ENCODE measurements at places on chromosomes 5 and 9.

GRCh38 chr5:17147617-17148016 is 69.8 kb upstream of the BASP1 start:
- DNase-seq, result no peak

- no peak for DNase-seq
Measured at GRCh38 chr5:10360686-10361085, 7.2 kb downstream of the MARCHF6 start.

DNA sequence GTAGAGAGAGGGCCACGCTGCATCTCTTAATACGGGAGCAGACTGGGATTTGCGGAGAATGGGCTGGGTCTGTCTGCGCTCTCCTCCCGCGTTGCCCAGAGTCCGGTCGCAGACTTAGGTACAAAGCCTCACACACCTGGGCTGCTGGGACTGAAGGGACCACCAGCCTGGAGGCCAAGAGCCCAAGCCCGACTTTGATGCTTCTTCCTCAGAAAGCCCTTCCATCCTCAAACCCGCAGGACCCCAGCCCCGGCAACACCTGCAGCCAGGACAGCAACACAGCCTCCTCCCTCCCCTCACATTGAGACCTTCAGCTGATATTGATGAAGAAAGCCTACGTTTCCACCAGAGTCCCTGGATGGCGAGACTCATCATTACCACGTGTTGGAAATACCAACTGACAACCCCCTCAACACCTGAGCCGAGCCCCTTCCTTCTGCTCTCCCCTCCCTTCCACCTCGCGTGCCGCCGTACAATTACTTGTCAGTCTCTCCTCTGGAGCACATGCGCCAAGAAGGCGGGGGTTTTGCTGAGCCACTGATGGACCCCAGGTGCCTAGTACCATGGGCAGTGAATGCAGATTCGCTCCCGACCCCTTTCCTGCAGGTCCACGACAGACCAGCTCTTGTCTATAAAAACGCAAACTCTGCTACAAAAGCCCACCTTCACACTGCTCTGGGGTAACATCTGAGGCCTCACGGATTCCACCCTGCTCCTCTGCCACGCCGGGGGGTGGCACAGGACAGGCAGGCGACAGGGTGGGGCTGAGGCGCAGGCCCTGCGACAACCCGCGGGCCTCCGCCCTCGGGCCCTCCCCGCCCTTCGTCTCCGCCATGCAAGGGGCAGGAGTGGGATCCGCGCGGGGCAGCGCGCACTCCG is 841 bp downstream of the ASB6 start:
- DNase-seq, result no peak

- DNase-seq, result no peak
Measured at GRCh38 chr5:14635656-14636055, 28.9 kb upstream of the OTULIN start.

- DNase-seq, result no peak
Measured at GRCh38 chr5:22896152-22896551, 43.0 kb upstream of the CDH12 start.

DNA sequence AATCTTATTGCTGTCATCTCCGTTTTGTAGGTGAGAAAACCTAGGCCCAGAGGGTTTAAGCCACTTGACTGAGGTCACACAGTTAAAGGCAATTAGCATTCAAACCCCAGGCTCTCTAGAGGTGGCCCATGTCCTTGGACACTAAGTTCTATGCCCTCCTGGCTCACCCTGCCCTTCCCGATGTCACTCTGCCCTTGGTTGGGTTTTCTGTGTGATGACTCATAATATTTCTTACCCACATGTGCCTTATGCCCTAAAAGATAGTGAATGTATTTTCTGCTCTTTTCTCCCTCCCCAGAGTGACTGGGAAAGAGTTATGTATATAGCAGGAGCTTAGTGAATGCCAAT is 174.5 kb upstream of the PITX1 start:
- no peak for DNase-seq

- DNase-seq, result no peak
Measured at GRCh38 chr5:123444016-123444415, 20.8 kb upstream of the CEP120 start.

DNA sequence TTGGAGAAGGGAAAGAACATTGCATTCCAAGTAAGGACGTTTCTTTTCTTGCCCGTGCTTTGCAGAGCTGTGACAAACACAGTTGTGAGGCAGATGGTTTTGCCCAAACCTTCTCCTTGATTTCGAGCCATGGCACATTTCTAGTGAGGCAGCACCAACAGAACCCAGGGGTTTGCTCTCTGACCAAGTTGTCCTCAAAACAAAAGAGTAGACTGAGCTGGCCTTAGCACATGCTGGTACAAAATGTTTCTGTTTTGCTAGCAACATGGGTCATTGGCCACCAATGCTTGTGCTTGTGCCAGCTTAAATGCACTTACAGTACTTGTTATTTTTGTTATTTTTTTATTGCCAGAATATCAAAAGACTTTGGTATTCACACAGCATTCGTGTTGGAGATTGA is 328.8 kb downstream of the GADD45G start:
- DNase-seq, result no peak

DNA sequence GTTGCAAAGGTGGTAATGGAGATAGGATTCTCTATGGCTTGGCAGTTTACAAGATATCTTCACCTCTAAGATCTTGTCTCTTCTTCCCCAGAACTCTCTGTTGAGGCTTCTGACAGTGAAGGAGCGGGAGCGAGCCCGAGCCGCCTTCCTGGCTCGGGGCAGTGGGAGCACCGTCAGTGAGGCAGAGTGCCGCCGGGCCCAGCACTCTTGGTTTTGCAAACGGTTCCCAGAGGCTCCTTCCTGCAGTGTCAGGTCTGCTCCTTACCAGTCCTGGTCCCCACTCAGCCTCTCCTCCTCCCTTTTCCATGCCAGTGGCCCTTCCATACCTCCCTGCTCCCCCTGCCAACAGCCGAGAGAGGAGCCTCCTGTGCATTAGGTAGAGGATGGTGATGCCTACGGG is 12.6 kb upstream of the DNAJB5 start:
- DNase-seq, result no peak

- DNase-seq, result no peak
Measured at GRCh38 chr9:125418404-125418803, 156.8 kb downstream of the GAPVD1 start.

DNA sequence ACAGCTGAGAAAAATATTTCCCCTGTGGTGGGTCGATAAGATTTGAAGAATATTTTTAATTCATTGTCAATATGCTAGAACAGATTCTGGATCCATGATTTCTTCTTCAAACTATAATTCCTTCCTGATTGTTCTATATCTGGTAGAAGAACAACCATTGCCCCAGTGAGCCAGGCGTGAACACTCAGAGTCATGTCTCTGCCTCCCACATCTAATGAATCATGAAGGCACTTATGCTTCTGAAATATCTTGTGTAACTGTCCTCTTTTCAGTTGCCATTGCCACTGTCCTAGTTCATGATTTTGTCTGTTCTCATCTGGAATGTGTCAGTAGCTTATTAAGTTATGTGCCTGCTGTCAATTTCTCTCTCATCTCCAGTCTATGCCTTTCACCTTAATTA is 40.0 kb downstream of the GABRG2 start:
- DNase-seq, result peak; percentile 12

DNA sequence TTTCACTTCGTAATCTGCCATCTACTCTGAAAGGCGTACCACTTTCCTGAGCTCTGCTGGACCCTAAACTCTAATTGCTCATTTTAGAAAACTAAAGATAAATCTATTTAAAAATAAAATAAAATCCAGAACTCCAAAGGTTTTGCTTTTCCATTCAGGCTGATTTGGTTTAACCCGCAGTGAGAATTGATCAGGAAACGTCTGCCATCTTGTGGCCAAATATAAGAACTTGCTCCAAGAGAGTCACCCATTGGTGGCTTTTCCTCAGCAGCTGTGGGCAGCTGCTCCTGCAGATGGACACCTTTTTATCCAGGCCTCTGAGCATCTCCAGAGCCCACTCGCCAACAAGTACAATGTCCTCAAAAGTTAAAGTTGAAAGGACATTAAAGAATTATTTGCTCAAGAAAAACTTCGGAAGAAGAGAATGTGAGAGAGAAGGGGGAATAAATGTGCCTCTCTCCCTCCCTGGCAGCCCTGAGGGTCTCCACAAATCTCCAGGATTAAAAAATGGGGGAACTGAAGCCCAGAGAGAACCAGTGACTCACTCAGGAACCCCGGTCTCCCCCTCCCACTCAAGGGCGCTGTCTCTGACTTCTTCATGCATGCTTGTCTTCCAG is 4.1 kb downstream of the SAXO1 start:
- peak; percentile 53 for DNase-seq

DNA sequence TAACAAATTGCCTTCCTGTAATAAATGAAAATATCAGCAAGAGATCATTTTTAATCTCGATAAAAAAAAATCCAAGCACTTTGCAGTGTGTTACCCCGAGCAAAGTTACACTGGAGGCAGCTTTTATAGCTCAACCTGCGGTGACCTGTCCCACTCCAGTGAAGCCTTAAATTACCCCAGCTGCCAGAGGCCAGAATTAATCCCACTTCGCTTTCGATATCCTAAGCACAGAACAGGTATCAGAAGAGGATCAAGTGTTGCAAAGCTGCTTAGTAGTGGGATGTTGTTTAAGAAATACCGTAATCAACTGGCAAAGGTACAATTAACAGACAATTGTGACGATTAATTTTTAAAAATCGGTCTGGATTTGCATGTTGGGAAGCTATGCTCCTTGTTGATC is 314.0 kb downstream of the AGTPBP1 start:
- DNase-seq, result no peak

DNA sequence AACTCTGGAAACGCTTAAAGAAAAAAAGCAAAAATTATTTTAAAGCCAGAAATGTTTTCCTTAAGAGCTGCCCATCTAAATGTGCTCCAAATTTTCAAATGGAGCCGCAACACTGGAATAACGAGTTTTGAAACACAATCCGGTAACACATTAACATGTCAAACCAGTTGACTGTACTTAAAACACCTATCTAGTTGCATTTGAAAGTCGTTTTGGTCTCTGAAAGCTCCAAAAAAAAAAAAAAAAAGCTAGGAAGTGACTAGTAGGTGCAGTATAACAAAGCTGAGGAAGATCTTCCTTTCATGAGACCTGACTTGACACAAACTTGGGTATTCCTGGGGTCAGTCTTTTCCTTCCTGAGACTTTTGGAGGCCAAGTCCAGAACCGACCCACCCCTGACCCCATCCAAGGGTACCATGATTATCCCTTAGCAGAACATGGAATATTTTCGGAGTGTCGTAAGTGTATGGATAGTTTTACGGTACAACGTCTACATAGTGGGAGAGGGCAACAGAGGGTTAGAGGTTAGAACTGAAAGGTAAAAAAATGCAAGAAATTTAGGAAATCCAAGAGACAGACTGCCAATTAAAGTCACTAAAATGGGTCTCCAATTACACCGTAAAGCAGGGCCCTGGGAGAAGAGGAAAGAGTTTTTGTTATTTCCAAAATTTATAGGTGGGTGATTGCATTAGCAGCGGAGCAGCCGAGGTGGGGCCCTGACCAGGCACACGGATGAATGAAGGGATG is 812 bp downstream of the CETN3 start:
- DNase-seq, result no peak

GRCh38 chr5:128252756-128253155 is 169.2 kb downstream of the SLC12A2 start:
- DNase-seq, result no peak

- no peak for DNase-seq
Measured at GRCh38 chr5:52269401-52269800, 518.3 kb upstream of the ITGA1 start.

DNA sequence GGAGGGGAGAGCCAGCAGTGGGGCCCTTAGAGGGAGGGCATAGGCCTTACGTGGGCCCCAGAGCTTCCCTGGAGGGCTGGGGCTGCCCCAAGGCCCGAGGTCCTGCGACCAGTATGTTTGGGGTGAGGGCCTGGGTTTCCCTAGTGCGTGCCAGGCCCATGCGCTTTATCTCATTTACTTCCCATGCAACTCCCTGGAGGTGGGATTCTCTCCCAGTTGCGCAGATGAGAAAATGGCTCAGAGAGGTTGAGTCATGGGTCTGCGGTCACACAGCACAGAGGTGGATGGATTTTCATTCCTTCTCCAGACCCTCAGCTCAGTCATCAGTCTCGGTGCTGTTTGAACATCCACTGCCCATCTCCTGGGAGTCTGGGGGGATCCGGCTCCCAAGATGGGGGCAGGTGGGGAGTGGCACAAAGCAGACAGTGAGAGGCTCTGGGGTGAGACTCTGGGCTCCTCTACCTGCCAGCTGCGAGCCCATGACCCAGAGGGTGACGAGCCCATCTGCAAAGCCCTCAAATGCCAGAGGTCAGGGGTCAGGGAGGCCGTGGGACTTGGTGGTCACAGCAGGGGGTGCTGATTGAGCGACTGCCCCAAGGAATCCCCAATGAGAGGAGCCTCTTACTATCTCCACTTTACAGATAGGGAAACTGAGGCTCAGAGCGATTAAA is 171.2 kb downstream of the GAPVD1 start:
- no peak for DNase-seq

DNA sequence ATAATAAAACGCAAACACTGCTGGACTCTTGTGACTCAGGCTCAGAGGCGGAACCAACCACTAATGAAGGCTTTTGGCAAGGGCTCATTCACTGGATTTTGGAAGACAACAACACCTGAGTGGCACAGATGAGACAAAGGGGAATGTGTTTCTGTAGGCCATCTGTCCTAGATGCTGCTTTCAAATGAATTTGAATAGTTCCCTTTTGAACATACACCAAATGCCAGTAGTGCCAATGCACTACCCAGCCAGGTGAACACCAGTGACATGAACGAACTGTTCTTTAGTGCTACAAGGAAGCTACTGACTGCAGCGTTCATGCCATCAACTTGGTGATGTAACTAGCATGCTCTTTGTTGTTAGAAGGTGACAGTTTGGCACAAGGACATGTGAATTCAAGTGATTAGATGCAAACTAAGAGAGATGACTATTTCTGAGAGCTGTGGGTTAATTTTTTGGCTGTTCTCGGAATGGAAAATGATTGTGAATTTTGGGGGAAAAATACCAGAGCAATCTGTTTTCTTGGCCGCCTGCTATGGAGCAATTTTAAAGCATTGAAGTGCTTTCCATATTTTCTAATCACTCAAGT is 173.7 kb downstream of the SLC24A2 start:
- no peak for DNase-seq

- no peak for DNase-seq
Measured at GRCh38 chr5:116002116-116002906, 30.0 kb upstream of the ARL14EPL start.

DNA sequence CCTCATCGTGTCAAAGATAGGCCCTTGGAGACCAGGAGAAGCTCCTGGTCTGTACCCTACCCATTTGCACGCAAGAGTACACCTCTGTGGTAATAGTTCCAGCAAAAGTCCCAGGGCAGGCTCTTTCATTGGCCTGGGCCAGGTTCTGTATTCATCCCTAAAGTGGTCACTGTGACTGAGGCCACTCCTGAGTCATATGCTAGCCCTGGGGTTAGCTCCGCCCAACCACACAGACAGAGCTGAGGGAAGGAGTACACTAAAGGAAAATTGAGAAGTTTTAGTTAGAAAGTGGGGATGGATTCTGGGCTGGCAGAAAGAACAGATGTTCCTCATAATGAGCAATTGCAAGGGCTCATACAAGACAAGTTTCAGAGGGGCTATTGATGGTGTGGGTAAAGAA is 206.7 kb downstream of the ARHGAP26 start:
- DNase-seq, result no peak

GRCh38 chr5:59299006-59299405 is 594.5 kb downstream of the PDE4D start:
- DNase-seq, result no peak

GRCh38 chr9:73684601-73685000 is 532.9 kb downstream of the ANXA1 start:
- no peak for DNase-seq
